Fibroblast of skin of left biceps (primary cell): ENCODE measurements at places on chromosomes 4 and X.

GRCh38 chrX:142001934-142002333, 98.2 kb downstream of the MAGEC1 start:
- DNase-seq: no peak

- DNase-seq: no peak
These were observed 930.1 kb downstream of the ADGRL3 start for GRCh38 chr4:62130230-62130629.

DNA sequence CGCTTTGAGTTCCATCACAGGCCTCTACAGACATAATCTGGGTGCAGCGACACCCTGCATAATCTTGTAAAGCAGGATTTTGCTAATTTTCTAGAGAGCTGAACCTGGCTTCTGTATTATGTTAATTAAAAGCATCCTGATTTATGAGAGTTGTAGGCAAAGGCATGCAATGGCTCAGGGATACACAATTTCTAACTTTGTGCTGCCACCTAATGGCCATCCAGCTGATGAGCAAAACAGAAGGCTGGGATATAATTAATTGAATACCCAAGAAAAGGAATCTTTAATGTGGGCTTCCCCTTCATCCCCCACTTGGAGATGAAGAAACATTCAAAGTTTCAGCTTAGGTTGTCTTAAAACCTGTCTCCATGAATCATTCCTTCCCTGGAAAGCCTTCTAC, 78.1 kb downstream of the BMP15 start:
- DNase-seq: peak; percentile 1

GRCh38 chrX:69307756-69308155, 142.5 kb upstream of the PJA1 start:
- no peak for DNase-seq

GRCh38 chr4:169267070-169267469, 3.7 kb downstream of the SH3RF1 start:
- no peak for DNase-seq

GRCh38 chr4:99234331-99235010, 15.4 kb upstream of the ADH6 start:
- peak; percentile 13 for DNase-seq

DNA sequence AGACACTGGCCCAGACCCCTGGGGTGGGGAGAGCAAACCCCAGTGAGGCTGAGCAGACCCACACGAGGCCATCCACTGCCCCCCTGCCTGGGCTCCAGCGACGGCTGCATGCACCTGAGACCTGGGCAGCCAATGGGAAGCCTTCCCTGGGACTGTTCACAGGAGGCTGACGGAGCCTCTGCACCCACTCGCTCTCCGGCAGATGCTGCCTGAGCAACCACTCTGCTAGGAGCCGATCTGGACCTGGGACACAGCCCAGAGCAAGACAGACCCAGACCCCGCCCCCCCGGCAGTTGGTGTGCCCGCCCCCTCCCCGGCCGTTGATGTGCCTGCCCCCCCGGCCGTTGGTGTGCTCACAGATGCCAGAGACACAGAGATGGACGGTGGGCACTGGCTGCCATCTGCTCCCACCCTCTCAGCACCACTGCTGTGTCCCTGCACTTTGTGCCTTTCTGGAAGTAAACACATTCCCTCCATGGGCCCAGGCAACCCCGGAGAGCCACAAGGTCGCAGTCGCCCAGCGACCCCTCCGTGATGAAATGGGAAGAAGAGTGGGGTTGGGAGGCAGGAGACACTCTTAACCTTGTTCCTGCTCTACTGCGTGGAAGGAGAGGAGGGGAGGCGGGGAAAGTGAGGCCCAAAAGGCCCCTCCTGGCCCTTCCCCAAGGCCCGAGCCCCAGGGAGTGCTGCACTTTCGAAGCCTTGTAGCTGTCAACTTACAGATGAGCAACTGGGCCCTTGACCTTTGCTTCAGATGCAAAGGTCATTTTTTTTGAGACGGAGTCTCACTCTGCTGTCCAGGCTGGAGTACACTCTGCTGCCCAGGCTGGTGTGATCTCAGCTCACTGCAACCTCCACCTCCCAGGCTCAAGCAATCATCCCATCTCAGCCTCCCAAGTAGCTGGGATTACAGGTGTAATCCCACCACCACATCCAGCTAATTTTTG, 62.0 kb downstream of the ZFYVE28 start:
- no peak for DNase-seq

GRCh38 chr4:4259484-4260100, 11.6 kb upstream of the TMEM128 start:
- DNase-seq: no peak

DNA sequence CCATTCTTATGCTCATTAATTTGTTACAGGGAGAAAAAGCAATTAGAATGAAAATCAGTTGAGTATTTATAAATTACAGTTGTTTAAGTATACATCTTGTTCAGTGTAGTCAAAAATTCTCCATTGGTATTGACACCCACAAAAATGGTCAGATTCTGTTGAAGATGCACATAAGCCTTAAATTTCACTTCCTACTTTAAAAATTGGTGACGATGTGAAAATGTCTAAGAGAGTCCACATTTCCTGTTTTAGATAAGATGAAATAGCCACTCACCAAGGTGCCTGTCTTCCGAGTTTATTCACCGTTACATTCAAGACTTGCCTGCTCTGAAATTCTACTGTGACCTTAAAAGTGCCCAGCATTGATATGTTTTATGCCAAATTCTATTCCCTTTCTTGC, 93.6 kb downstream of the GPR143 start:
- no peak for DNase-seq

- DNase-seq: no peak
These were observed 76.5 kb upstream of the MSX1 start for GRCh38 chr4:4782969-4783368.

DNA sequence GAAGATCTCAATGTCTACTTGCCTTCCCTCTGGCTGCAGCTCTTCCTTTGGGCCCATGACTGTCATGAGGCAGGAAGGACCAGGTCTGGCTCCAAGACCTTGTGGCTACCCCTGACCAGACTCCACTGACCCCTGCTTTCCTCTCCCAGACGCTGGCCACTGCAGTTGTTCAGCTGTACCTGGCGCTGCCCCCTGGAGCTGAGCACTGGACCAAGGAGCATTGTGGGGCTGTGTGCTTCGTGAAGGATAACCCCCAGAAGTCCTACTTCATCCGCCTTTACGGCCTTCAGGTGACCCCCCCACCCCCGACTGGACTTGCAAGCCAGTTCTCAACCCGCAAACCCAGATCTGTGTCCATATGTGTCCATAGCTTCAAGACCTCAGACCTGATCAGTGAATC, 535 bp downstream of the WAS start:
- DNase-seq: no peak

DNA sequence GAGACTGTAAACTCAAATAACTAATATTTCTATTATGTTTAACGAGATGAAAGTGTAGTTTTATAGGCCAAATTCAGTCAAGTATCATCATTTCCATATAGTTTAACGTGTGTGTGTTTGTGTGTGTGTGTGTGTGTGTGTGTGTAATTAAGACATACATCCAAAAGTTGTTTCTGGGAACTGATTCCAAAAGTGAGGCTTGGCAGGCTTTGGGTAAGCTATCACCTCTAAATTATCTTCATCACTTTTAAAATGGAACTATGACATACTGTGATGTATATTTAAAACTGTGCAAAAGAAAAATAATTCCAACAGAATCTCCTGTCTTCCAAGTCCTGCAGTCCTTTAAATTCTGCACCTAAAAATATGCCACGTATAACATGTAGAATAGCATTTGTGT, 19.1 kb upstream of the SLC25A4 start:
- no peak for DNase-seq
